Caco-2 (cell line): ENCODE measurements at places on chromosomes 5 and 9.

GRCh38 chr5:125215593-125215992, 469.2 kb upstream of the ZNF608 start:
- no peak for DNase-seq

- DNase-seq, result no peak
Observed at GRCh38 chr5:7779019-7780005, 71.6 kb downstream of the CFAP90 start.

GRCh38 chr5:139906661-139907060, 111.1 kb downstream of the PSD2 start:
- no peak for DNase-seq

- DNase-seq, result no peak
Observed at GRCh38 chr5:16885635-16886365, 50.3 kb downstream of the MYO10 start.

DNA sequence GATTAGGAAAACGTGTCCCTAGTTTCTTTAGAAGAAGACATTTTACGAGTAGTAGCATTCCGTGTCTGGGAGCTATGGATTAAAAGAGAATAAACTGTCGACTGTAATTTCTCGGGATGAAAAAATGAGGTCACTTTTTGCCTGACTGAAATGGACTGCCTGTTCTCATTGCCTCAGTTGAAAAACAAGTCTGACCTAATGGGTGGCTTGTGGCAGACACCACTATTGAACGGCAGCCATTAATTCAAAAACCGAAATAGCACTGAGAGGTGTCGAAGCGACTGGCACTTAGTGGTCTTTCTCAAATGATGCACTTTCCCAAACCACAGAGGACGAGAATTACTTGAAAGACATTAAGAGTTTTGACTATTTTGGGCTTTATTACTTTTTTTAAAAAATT, 35.4 kb downstream of the OSTF1 start:
- DNase-seq, result no peak

DNA sequence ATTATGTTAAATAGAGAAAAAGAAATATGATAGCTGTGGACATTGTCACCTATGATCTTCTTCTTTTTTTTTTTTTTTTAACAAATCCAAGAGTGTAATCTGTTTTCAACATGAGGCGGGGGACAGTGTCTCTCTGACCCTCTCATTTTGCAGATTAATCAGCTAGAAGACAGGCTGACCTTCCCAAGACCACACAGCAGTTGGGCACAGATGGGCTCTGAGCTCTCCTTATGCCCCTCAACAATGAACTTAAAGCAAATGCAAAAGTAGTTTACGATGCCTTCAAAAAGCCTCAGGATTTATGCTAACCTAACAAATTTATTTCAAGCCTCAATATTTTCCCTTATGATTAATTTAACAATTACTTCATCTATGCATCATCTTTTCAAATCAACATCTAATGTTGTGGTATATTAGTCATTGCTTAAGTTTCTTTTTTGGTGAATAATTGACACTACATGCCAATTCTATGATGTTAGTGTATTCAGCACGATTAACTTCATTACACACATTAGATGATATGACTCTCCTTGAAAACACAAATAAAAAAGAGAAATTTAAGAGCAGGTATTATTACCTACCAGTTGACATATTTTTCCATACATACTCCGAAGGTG, 7.4 kb downstream of the NFIL3 start:
- DNase-seq, result no peak

DNA sequence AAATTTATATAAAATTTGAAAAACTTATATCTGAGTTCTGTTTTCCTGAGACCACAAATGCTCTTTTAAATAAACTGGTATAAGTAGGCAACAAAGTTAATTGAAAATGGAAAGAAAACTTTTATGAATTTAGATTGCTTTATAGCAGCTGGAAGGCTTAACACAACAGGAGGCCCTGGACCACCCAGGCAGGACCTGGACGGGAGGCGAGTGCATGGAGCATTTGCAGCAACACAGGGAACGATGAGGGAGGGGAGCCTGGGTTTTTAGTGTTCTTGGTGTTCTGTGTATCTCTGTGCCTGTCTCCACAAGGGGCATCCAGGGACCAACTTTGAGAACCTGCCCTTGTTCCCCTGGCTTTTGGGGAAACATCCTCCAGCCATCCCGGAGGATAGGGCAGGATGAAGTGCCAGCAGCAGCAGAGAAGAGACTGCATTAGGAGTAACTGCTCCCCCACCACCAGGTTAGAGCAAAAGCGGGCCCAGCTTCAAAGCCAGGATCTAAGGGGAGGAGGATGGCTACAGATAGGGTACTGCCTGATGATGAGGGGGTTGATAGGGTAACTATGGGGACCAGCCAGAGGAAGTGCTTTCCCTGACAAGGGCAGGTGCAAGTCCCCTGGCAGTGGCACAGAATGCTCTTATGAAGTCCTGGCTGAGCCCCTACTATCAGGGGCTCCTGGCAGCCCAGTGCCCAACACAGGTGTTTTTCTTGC, 6.7 kb upstream of the SPATA31E1 start:
- no peak for DNase-seq

DNA sequence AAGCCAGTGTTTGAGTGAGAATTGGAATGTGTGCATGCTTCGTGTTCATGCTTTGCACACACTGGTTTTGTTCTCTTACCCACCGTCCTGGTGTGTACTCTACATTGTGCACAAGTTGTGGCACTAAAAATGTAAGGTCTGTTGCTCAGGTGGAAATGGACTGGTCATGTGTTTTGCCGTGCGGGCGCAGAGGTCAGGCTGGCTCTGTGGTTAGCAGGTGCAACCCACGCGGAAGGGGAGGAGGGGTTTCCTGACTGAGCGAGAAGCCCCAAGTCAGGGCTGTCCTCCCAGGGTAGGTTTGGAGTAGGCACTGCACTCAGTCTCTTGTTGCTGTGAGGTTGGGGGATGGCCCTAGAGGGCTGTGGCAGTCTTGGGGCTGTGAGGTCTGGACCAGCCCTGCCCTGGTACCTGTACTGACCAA, 86.6 kb downstream of the EHMT1 start:
- DNase-seq, result no peak

DNA sequence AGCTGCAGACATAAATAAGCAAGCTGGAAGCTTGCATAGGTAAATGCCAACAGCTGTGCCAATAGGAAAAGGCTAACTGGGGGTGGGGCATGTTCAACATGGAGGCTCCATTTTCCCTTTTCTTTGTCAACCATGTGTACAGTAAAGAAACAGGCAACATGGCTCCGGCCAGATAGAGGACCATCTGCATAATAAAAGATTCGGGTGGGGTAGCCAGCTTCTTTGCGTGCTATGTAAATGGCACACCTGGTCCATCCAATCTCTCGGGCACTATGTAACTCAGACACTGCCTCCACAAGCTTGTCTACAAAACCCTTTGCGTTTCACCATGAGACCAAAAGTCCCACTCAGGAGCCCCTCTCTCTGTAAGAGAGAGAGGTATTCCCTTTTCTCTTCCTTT, 41.7 kb upstream of the DENND4C start:
- DNase-seq, result no peak

DNA sequence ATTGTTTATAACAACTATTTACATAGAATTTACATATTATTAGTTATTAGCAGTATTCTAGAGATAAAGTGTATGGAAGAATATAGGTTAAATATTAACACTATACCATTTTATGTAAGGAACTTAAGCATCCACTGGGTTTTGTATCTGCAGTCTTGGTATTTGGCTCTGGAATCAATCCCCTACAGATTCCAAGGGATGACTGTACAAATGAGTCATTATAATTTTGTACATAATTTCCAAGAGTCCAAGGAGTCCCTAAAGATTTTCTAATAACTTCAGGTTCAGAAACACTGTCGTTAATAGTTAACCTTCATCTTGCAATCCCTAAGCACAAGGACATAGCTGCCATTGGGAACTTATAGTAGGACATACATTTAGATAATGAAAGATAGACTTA, 254.8 kb upstream of the PDE4D start:
- no peak for DNase-seq
